H9 (cell line): ENCODE measurements at places on chromosomes 4 and X. TPM values are rescaled to one million over a fixed set of nuclear protein-coding genes. Genes with fewer than 3 reads are reported as not detected.

Gene RHOXF1
- not detected in 2 replicates for total RNA-seq

DNA sequence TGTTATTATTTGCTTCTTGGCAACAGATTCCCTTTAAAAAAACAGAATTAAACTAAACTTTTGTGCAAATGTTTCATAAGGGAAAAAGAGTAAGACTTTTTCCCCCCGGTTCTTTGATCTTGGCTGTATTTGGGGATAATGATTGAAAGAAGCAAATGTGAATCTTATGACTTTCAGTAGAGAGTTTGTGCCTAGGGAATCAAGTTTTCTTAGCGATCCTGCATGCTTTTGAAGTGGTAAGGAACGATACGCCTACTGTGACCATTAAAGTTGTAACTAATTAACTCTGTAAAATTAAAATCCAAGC, 9.0 kb downstream of the ATP10D start:
- H3K36me3 ChIP-seq, result no peaks in the 10 kb centered on the region
- DNase-seq, result no peak
- no peak overlapping the region for H3K4me3 ChIP-seq
- no peaks in the 10 kb centered on the region for H3K27me3 ChIP-seq
- H3K27ac ChIP-seq, result no peak overlapping the region
- H3K4me1 ChIP-seq, result no peaks in the 10 kb centered on the region

- no peak overlapping the region for H3K27ac ChIP-seq
- DNase-seq, result no peak
- no peak overlapping the region for H3K4me3 ChIP-seq
- no peaks in the 10 kb centered on the region for H3K36me3 ChIP-seq
Observed at GRCh38 chr4:181216501-181216900, 1026.7 kb upstream of the TENM3 start.

DNA sequence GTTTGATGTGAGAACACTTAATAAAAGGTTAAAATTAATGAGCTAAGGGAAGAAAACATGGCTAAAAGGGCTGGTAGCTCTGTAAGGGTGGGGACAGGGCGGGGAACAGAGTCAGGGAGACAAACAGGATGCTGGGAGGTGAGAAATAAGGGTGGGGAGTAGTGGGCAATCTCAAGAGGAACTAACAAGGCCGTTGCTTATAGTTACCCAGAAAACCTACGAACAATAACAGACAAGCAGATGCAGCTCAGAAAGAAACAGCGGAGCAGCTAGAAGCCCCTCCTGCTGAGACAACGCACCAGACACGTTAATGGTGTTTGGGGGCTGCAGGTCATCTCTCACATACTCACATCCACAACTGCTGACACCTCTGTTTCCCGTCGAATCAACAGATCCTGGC, 9.7 kb upstream of the KLF3 start:
- no peaks in the 10 kb centered on the region for H3K27me3 ChIP-seq
- no peak overlapping the region for H3K4me3 ChIP-seq
- no peaks in the 10 kb centered on the region for H3K36me3 ChIP-seq
- no peak for DNase-seq
- H3K4me1 ChIP-seq, result no peaks in the 10 kb centered on the region

Gene KIAA1210
- total RNA-seq, result not detected in 2 replicates

DNA sequence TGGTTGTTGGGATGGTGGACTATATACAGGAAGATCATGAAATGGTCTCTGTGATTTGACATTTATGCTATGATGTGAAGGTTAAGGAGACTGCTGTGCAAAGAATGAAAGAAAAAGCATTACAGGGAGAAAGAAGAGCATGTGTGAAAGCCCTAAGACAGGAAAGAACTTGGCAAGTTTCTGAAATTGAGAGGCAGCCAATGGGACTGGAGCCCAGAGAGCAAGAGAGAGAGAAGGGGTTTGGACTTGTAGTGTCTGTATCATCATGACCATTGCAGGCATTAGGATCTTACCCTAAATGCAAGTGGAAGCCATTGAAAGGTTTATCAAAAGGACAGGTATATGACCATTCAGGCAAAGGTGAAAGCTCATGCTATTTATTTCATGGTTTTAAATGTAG, 147.1 kb downstream of the NAA11 start:
- H3K4me3 ChIP-seq, result no peak overlapping the region
- no peak for DNase-seq
- no peaks in the 10 kb centered on the region for H3K36me3 ChIP-seq
- no peak overlapping the region for H3K27ac ChIP-seq
- H3K27me3 ChIP-seq, result no peaks in the 10 kb centered on the region
- H3K4me1 ChIP-seq, result no peaks in the 10 kb centered on the region

GRCh38 chr4:90584051-90584450, 456.9 kb downstream of the CCSER1 start:
- no peak overlapping the region for H3K27ac ChIP-seq
- H3K4me1 ChIP-seq, result no peaks in the 10 kb centered on the region
- H3K36me3 ChIP-seq, result no peaks in the 10 kb centered on the region
- no peaks in the 10 kb centered on the region for H3K27me3 ChIP-seq
- H3K4me3 ChIP-seq, result no peak overlapping the region

Gene ZCCHC18
- 1.5 and 1.8 TPM in 2 replicates for total RNA-seq

Gene REELD1
- not detected in 2 replicates for total RNA-seq

DNA sequence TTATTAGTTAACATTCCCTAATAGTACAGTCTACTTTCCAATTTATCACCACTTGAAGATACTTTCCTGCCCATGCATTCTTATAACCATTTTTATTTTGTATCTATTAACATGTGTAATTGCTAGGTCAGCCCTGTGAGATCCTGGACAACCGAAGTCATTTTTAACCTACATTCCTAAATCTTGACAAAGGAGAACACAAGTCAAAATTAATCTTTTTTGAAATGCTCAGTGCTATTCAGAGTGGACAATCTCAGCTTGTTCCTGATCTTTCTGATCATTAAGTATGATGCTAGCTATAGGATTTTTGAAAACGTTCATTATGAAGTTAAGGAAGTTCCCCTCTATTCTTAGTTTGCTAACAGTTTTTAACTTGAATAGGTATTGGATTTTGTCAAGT, 37.5 kb downstream of the ANXA10 start:
- H3K4me3 ChIP-seq, result no peak overlapping the region
- no peak overlapping the region for H3K27ac ChIP-seq
- no peak for DNase-seq

- no peaks in the 10 kb centered on the region for H3K36me3 ChIP-seq
- no peak overlapping the region for H3K27ac ChIP-seq
- H3K4me1 ChIP-seq, result no peaks in the 10 kb centered on the region
- no peak overlapping the region for H3K4me3 ChIP-seq
- DNase-seq, result no peak
Observed at GRCh38 chr4:25144870-25145481, 15.3 kb downstream of the SEPSECS start.

DNA sequence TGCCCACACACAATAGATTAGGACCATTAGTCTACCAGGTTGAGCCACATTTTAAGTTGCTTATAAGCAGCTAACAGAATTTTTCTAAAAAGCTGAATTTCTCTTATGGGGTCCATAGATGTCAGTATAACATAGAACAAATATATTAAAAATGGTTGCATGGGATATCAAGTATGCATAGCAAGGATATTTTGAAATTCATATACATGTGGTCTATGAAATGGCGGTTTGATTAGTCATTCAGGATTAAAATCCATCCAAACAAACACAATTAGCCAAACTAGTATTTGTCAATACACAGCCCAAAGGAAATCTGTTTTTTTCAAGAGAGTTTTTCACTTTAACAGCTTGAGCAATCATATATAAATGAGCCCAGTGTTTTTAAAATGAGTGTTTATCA, 33.5 kb upstream of the AMOT start:
- no peak overlapping the region for H3K4me3 ChIP-seq
- no peaks in the 10 kb centered on the region for H3K36me3 ChIP-seq
- no peaks in the 10 kb centered on the region for H3K27me3 ChIP-seq
- H3K4me1 ChIP-seq, result peaks cover 2% of the 10 kb centered on the region; the same call in 1 of the 2 replicates
- H3K27ac ChIP-seq, result no peak overlapping the region
- no peak for DNase-seq

Gene ITM2A
- 27.1 and 29.9 TPM in 2 replicates for total RNA-seq

GRCh38 chr4:88353324-88353723, 25.3 kb upstream of the HERC6 start:
- H3K4me3 ChIP-seq, result no peak overlapping the region
- H3K27me3 ChIP-seq, result no peaks in the 10 kb centered on the region
- H3K4me1 ChIP-seq, result no peaks in the 10 kb centered on the region

Gene HS3ST1
- total RNA-seq, result 0.04 and 0.20 TPM in 2 replicates

DNA sequence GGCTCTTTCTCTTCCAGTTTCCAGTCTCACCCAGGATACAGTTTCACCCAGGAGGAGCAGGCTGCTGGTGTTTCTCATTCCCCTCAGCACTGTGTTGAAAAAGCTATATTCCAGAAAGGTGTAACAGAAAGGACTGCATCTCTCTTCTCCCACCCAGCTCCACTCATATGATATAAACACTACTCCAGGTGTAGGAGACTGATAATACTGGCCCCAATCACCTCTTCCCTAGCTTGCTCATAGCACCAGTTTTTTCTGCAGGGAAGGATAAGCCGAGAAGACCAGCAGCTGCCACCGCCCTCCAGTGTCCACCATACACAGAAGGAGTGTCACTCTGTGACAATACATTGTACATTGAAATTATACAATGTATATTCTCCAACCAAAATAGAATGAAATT, 105.5 kb upstream of the STK26 start:
- no peaks in the 10 kb centered on the region for H3K36me3 ChIP-seq
- H3K27ac ChIP-seq, result no peak overlapping the region
